M059J (cell line): ENCODE measurements at places on chromosomes 7 and 10. TPM values are rescaled to one million over a fixed set of nuclear protein-coding genes. Genes with fewer than 3 reads are reported as not detected.

Gene COL17A1
- 2.9 and 3.2 TPM in 2 replicates for total RNA-seq

Gene RINT1
- 10.3 and 14.2 TPM in 2 replicates for total RNA-seq

Gene PTF1A
- total RNA-seq, result not detected in 2 replicates

Gene ASAH2B
- total RNA-seq, result 3.1 and 4.9 TPM in 2 replicates

Gene GPR26
- not detected in 2 replicates for total RNA-seq

Gene BMPER
- 1.5 and 2.3 TPM in 2 replicates for total RNA-seq

Gene AKR1B1
- total RNA-seq, result 376 and 388 TPM in 2 replicates

Gene EGR2
- 0.05 TPM in 1 of 2 replicates, not detected in the other for total RNA-seq

Gene SPDYE9
- not detected in 2 replicates for total RNA-seq

Gene IFIT1
- 733 and 788 TPM in 2 replicates for total RNA-seq

Gene PLXDC2
- 2.8 and 3.3 TPM in 2 replicates for total RNA-seq

Gene PDAP1
- total RNA-seq, result 144 and 165 TPM in 2 replicates

Gene PNLIP
- not detected in 2 replicates for total RNA-seq

Gene CPED1
- 14.9 and 15.8 TPM in 2 replicates for total RNA-seq

Gene HMX3
- total RNA-seq, result not detected in 2 replicates

Gene AKR1D1
- not detected in 2 replicates for total RNA-seq

Gene STK17A
- 109 and 141 TPM in 2 replicates for total RNA-seq

Gene CNNM1
- total RNA-seq, result 1.6 and 2.4 TPM in 2 replicates

Gene LIPN
- total RNA-seq, result not detected in 2 replicates
